ENCODE measurements at places on chromosomes 3 and 15. TPM values are rescaled to one million over a fixed set of nuclear protein-coding genes. Genes with fewer than 3 reads are reported as not detected.

Gene MEX3B
- 15.9 TPM for total RNA-seq

Gene TRIM59
- 53.4 TPM for total RNA-seq

Gene ESYT3
- total RNA-seq, result 7.0 TPM

Gene ARPIN
- 3.1 TPM for total RNA-seq

DNA sequence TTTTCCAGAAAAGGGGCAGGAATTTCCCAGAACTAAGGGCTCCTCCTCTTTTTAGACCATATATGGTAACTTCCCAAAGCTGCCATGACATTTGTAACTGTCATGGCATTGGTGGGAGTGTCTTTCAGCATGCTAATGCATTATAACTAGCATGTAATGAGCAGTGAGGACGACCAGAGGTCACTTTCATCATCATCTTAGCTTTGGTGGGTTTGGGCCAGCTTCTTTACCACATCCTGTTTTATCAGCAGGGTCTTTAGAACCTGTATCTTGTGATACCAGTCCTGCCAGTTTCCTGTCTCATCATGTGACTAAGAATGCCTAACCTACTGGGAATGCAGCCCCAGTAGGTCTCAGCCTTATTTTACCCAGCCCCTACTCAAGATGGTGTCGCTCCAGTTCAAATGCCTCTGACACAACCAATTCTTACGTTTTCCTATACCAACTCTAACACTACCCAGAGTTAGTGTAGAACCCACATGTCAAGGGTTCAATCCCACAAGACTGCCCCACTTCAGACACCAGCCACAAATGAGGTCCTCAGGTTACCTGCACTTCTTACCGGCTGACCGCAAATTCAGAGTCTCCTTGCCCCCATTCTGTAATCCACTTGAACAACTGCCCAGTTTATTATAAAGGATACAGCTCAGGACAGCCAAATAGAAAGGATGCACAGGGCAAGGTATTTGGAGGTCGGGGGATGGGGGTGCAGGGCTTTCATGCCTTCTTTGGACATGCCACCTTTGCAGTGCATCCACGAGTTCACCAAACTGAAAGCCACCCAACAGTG, 17.7 kb downstream of the FOXB1 start:
- H3K27me3 ChIP-seq, result no peaks in the 10 kb centered on the region
- H3K27ac ChIP-seq, result no peak overlapping the region
- H3K4me1 ChIP-seq, result peaks cover 17% of the 10 kb centered on the region
- no peak overlapping the region for H3K4me3 ChIP-seq
- no peak for DNase-seq

DNA sequence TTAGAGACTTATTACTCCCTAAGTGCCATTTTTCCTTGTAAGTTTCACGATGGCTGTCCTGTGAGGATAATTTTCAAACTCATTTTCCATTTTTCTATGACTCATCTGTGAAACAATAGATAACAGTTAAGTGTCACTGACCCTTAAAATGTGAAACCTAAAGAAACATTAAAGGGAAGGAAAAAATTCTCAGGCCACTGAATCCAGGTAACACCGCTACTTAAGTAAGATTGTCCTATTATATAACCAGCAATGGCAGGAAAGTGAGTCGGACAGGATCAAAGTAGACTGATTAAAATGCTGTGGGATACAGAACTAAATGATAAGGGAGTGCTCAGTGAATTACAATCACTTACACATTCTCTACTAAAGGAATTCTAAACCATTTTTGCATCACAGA, 12.4 kb downstream of the PLD1 start:
- H3K36me3 ChIP-seq, result no peaks in the 10 kb centered on the region
- no peaks in the 10 kb centered on the region for H3K4me1 ChIP-seq
- DNase-seq, result no peak
- no peaks in the 10 kb centered on the region for H3K27me3 ChIP-seq

DNA sequence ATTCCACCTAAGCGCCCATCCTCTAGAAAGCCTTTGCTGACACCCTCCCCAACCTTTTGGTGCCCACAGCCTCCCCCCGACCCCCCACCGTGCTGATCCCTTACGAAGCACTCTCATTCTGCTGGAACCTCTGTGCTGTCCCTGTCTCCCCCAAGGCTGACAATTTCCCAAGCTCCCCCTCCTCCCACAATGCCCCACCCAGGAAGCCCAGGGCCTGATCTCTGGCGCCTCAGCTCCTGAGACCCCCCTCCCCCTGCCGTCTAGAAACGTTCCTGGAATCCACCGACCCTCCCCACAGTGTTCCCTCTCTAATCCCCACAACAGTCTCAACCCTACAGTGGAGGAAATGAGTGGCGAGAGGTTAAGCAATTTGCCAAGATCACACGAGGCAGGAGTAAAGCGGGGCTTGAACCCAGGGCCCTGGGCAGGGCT, 18.3 kb downstream of the MYL3 start:
- H3K27me3 ChIP-seq, result peaks cover 13% of the 10 kb centered on the region
- H3K36me3 ChIP-seq, result no peaks in the 10 kb centered on the region
- peak overlapping the region; percentile 63 for H3K4me3 ChIP-seq
- peaks cover 6% of the 10 kb centered on the region for H3K4me1 ChIP-seq
- DNase-seq, result no peak

Gene SKOR1
- 0.11 TPM for total RNA-seq

Gene GPR27
- 13.8 TPM for total RNA-seq

GRCh38 chr3:166688665-166689064, 691.4 kb downstream of the ZBBX start:
- no peak overlapping the region for H3K27ac ChIP-seq
- no peak for DNase-seq
- no peaks in the 10 kb centered on the region for H3K27me3 ChIP-seq
- H3K4me1 ChIP-seq, result no peaks in the 10 kb centered on the region

GRCh38 chr3:177146646-177147045, 50.6 kb downstream of the TBL1XR1 start:
- peaks cover 16% of the 10 kb centered on the region for H3K4me1 ChIP-seq
- no peak overlapping the region for H3K27ac ChIP-seq
- no peak for DNase-seq
- H3K4me3 ChIP-seq, result no peak overlapping the region
- H3K27me3 ChIP-seq, result no peaks in the 10 kb centered on the region

- H3K4me1 ChIP-seq, result no peaks in the 10 kb centered on the region
- DNase-seq, result no peak
- H3K4me3 ChIP-seq, result no peak overlapping the region
- H3K36me3 ChIP-seq, result no peaks in the 10 kb centered on the region
- H3K27me3 ChIP-seq, result no peaks in the 10 kb centered on the region
Observed at GRCh38 chr15:69797051-69797595, 300.6 kb downstream of the TLE3 start.

- no peaks in the 10 kb centered on the region for H3K36me3 ChIP-seq
- H3K4me3 ChIP-seq, result no peak overlapping the region
- no peaks in the 10 kb centered on the region for H3K27me3 ChIP-seq
- no peaks in the 10 kb centered on the region for H3K4me1 ChIP-seq
Observed at GRCh38 chr15:32844118-32844711, 126.4 kb downstream of the GREM1 start.

Gene GPR87
- not detected for total RNA-seq

DNA sequence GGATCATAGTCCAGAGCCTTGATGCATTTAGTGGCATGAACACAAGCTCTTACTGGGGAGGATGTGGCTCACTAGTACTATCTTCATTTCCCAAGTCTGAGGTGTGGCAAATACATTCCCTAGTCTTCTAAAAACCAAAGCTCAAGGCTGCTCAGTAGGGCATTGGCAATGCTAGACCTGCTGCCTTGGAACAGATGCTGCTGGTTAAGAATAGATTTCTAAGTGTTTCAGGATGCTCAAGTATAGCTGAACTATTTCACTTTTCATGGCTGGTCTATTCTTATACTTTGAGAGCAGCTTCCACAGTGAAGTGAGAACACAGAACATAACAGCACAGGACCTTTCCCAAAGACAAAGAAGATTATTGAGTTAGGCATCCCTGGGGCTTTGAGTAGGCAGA, 178.8 kb downstream of the CHST2 start:
- no peaks in the 10 kb centered on the region for H3K4me1 ChIP-seq
- H3K36me3 ChIP-seq, result no peaks in the 10 kb centered on the region
- H3K27me3 ChIP-seq, result no peaks in the 10 kb centered on the region
- no peak overlapping the region for H3K4me3 ChIP-seq
- no peak for DNase-seq
- H3K27ac ChIP-seq, result no peak overlapping the region

Gene ISL2
- total RNA-seq, result 0.99 TPM

GRCh38 chr3:50950591-50950990, 275.9 kb downstream of the DOCK3 start:
- no peaks in the 10 kb centered on the region for H3K27me3 ChIP-seq
- no peak overlapping the region for H3K27ac ChIP-seq
- H3K4me1 ChIP-seq, result peaks cover 4% of the 10 kb centered on the region
- H3K36me3 ChIP-seq, result no peaks in the 10 kb centered on the region
- DNase-seq, result no peak

DNA sequence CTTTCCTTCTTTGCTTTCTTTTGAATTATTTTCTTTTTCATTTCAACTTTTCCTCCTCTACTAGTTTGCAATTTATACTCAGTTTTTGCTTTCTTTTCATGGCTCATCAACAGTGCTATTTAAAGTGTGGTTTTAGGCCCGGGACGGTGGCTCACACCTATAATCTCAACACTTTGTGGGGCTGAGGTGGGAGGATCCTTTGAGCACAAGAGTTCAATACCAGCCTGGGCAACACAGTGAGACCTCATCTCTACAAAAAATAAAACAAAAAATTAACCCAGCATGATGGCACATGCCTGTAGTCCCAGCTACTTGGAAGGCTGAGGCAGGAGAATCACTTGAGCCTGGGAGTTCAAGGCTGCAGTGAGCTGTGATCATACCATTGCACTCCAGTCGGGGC, 20.4 kb upstream of the DENND4A start:
- DNase-seq, result no peak
- H3K27me3 ChIP-seq, result no peaks in the 10 kb centered on the region
- no peaks in the 10 kb centered on the region for H3K4me1 ChIP-seq
- no peaks in the 10 kb centered on the region for H3K36me3 ChIP-seq
- no peak overlapping the region for H3K4me3 ChIP-seq

DNA sequence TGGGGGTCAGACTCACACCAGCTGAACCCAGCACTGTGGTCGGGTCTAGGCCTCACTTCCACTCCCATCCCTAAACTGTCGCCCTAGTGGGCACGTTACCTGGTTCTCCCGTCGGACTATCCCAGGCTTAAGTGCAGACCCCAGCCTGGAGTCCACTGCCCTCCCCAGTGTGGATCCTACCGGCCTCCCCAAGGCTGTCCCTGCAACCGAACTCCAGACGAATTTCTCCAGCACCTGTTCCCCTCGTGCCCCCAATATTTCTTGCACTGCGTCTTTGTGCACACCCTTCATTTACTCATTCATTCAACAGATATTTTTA, 26.5 kb downstream of the SLC41A3 start:
- DNase-seq, result no peak
- H3K36me3 ChIP-seq, result no peaks in the 10 kb centered on the region

DNA sequence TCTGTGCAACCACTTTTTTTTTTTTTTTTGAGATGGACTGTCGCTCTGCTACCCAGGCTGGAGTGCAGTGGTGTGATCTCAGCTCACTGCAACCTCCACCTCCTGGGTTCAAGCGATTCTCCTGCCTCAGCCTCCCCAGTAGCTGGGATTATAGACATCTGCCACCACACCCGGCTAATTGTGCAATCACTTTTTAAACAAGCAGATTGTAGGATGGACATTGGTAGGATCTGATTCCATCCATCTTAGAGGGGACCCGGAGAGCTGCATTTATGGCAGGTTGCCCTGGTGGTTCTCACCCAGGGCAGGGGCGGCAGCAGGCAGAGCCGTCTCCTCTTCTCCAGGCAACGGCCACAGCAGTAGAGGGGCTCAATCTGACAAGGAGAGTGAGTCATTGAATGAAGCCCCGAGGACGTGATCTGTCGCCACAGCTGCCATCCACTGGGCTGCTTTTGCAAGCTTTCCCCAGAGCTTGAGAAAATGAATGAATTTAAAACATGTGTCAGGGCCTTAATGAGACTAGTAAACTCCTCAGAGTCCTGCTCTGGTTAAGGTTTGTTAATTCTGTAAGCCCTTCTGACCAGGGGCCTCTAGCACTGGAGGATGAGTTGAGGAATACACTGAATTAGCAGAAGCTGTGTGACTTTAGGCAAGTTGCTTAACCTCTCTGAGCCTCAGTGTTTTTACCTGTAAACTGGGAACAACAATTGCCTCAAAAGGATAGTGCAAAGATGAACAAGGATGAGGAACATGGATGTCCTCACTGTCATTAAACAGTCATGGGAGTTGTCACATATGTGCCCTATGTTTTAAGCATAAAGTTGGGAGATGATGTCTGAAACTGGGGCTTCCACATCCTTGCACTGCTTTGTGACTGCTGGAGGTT, 129.1 kb downstream of the ASB7 start:
- H3K4me3 ChIP-seq, result no peak overlapping the region
- DNase-seq, result no peak
- H3K4me1 ChIP-seq, result no peaks in the 10 kb centered on the region
- H3K27ac ChIP-seq, result no peak overlapping the region

GRCh38 chr3:152858170-152858800, 23.4 kb downstream of the P2RY1 start:
- no peak overlapping the region for H3K27ac ChIP-seq
- H3K36me3 ChIP-seq, result no peaks in the 10 kb centered on the region
- no peaks in the 10 kb centered on the region for H3K4me1 ChIP-seq
- no peak overlapping the region for H3K4me3 ChIP-seq
- no peak for DNase-seq
- no peaks in the 10 kb centered on the region for H3K27me3 ChIP-seq

- peak overlapping the region; percentile 45 for H3K4me3 ChIP-seq
- H3K4me1 ChIP-seq, result no peaks in the 10 kb centered on the region
- no peak for DNase-seq
- no peak overlapping the region for H3K27ac ChIP-seq
- H3K27me3 ChIP-seq, result peaks cover 35% of the 10 kb centered on the region
Observed at GRCh38 chr3:113533534-113533892, 1.2 kb downstream of the SIDT1 start.

DNA sequence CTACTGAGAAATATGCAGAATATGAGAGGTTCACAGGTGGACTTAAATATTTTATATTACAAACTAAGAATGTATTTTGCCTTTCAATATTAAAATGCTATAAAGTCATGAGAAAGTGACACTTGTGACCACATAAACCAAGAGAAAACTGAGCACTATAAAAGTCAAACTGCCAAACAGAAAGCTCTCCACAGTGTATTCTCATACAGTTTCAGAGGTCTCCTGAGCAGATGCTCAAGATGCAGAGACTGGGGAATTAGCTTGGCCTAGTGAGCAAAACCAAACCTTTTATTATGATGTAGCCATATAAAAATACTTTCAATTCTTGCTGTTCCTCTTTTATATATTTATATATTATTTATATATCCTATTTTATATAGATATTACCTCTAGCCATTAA, 227.8 kb downstream of the TBC1D5 start:
- no peaks in the 10 kb centered on the region for H3K27me3 ChIP-seq
- no peaks in the 10 kb centered on the region for H3K36me3 ChIP-seq
- peaks cover 2% of the 10 kb centered on the region for H3K4me1 ChIP-seq
- no peak for DNase-seq
- H3K4me3 ChIP-seq, result no peak overlapping the region

Gene EAF2
- 6.0 TPM for total RNA-seq

DNA sequence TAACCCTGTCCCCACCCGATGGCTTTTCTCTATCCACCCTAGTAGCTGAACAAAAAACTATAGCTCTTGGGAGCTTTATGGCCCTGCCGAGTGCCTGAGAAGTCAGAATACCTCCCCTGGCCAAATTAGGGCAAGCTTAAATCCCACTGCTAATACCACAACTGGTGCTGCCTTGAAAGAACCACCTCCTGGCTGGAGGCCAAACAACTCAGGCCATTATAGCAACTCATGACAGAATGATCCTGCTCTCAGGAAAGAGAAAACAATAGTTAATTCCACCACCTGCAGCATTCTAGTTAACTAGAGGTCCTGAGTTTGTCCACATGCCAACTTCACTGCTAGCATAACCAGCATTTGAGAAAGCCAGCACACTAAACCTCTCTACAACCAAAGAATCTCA, 123.2 kb downstream of the RTP4 start:
- no peaks in the 10 kb centered on the region for H3K36me3 ChIP-seq
- H3K4me1 ChIP-seq, result no peaks in the 10 kb centered on the region
- no peaks in the 10 kb centered on the region for H3K27me3 ChIP-seq
- no peak for DNase-seq
- H3K27ac ChIP-seq, result no peak overlapping the region

All from H1 (cell line).